Activated T-helper 1 cell treated with anti-CD3 and anti-CD28 coated beads, Interleukin-2, amount 50 U/mL, for 16 hours (primary cell): ENCODE measurements at places on chromosomes 3 and 15.

GRCh38 chr3:126524429-126524988 lies 554 bp downstream of the CHST13 start:
- DNase-seq, result no peak

DNA sequence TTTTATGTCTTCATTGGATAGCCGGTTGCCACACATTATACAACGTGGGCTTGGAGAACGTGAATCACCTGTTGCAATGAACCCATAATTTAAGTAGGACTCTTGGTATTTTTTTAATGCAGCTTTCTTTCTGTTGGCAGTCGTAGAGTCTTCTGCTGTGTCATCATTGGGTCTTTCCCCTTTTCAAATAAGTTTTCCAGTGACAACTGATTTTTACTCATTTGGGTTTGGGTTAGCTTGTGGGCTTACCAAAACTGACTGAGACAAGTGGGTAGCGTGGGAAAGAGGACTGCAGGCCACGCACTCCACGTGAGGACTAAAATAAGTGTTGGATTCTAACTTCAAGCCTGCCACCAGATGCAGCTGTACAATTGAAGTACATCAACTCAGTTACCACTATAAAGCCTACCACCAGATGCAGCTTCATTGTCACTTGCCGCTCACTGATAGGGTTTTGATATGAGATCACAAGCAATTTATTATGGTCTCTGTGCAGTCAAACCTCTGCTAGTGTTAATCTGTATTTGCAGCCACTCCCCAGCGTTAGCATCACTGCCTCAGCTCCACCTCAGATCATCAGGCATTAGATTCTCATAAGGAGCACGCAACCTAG lies 6.4 kb upstream of the CAPN7 start:
- DNase-seq, result no peak

DNA sequence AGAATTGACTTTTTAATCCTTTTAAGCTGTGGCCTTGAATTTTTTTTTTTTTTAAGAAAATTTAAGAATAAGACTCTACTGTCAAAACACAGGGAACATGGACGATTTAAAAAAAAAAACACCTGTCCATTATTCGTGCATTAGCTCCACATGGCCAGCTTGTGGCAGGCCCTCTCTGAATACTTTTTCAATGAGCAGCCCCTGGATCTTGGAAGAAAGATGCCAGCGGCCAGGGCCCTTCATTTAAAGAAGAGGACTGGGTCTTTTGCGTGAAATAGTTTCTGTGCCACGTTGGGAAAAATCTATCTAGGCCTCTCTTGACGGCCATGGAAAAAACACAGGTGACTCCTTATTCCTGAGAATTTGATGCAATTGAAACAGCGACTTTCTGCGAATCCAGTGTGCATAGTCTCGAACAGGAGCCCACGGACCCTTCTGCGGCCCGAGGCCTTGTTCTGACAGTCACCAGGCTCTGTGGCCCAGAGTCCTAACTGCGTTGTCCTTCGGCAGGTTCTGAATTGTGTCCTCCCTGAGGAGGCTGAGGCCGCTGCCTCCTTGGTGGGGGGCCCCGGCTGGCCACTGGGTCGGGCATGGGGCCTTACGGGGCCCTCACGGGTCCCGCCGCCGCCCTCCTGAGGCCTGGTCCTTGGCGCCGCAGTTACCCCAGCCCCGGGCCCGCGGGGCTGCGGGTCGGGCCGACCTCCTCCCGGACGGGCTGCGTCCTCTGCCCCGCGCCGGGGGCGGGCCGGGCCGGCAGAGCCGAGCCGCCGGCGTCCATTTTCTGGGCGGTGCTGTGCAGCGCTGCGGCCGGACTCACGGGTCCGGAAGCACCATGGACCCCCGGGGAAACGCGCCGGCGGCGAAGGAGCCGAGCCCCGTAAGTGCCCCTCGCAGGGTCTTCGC lies 33.5 kb downstream of the ZBTB38 start:
- peak; percentile 23 for DNase-seq

DNA sequence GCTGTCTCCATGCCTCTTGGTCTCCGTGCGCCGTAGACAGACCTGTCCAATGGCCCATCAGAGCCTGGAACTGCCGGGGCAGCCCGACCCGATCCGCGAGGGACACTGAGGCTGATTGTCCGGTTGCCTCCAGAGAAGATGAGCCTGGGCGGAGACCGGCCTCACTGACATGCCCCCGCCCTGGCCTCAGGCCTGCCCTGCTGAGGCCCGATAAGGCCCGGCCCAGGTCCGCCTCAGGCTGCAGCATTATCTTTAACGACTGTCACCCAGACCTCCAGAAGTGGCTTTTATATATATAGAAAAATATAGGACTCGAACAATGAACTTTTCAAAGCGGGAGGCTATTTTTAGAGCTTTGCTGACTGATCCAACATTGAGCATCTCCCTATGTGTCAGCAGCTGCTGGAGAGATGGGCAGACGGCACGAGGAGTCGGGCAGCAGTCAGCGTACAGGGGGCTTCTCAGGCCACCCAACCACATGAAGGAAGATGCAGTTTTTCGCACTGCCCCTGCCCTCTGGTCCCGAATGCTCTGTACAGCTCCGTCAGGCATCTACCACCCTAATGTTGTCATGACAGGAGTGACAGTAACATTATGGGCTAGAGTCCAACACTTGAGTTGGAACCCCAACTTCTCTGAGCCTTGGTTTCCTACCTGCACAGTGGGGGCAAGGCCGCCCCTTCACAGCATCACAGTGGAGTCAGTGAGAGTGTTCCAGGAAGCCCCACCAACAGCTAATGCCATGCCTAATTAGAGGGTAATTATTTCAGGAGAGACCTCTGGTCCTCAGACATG lies 112.0 kb upstream of the RPL32 start:
- DNase-seq, result no peak

- no peak for DNase-seq
Observed at GRCh38 chr3:176590722-176591121, 606.6 kb downstream of the TBL1XR1 start.

DNA sequence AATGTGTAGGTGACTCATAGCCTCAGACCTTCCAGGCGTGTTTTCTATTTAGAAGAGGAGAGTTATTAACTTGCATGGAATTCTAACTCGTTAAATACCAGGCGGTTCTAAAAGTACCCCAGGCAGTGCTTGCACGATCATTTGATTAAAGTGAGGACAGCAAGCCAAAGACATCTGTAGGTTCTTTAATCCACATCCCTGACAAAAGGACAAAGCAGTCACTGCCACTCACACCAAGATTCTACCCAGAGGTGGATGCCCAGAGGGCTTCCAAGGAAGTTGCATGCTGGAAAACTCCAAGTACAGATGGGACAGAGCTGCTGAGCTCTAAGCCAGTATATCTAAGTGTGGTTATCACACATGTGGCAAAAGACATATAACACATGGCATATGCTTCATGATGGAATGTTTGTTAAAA lies 372.1 kb downstream of the ROBO2 start:
- DNase-seq, result no peak

- DNase-seq, result no peak
Observed at GRCh38 chr3:44105571-44105970, 136.1 kb upstream of the TOPAZ1 start.

GRCh38 chr3:8499181-8499611 lies 2.4 kb upstream of the LMCD1 start:
- no peak for DNase-seq

GRCh38 chr15:40369474-40369869 lies 11.5 kb downstream of the DISP2 start:
- no peak for DNase-seq

GRCh38 chr3:100131241-100131640 lies 16.9 kb upstream of the FILIP1L start:
- no peak for DNase-seq

DNA sequence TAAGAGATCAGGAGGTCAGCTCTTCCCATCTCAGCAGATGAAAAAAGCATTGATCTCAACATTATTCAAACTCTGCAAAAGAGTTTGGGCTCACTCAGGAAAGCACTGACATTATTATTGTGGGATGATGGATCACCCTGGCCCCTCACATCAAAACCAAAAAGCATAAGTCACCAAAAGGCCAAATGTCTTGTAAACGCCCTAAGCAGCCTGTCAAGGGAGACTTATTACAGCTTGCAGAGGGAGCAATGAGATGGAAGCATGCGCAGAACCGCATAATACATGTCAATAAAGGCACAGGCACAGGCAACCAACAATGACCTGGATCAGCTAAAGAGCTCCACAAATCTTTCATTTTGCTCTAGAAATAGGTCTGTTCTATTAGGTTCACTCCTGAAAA lies 4.6 kb downstream of the FSIP1 start:
- DNase-seq, result no peak

- no peak for DNase-seq
Observed at GRCh38 chr3:142028243-142028777, 121.0 kb downstream of the TFDP2 start.

DNA sequence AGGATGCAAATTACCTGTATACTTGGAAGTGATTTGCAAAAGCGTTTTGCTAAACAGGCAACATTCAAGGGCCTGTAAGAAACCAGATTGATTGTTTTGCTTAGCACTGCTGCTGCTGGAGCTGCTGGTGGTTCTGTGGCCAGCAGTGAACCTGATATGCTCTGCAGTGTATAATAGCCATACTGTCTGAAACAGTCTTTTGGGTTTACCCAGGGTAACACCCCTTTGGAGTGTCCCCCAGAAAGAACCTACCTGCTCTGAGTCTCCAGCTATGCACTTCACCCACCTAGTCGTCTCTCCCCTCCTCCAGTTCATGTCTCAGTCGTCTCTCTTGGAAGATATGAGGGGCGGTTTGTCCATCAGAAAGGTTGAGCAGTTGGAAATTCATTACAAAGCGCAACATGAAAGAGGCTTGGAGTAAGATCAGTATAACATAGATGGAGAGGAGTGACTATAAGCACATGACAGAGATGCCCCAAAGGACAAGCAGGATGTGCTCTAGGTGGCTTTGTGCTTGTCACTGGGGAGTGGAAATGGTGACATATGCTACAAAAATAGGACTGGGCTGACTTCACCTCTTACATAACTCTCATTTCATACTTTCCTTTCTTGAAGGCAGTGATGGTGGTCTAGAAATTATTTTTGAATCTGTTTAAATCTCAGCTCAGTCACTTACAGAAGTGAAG lies 3.8 kb downstream of the MKRN2 start:
- DNase-seq, result no peak

- no peak for DNase-seq
Observed at GRCh38 chr3:114872588-114872987, 274.5 kb downstream of the ZBTB20 start.

DNA sequence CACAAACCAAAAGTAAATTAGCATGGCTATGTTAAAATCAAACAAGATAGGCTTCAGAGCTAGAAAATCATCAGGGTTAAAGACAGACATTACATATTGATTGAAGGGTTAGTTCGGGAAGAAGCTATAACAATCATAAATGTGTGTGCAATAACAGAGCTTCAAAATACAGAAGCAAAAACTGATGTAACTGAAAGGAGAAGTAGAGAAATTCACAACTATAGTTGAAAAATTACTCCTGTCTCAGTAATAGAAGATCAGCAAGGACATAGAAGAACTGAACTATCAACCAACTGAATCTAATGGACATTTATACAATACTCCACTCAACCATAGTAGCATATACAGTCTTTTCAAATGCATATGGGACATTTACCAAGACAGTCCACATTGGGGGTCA lies 59.4 kb downstream of the MCTP2 start:
- DNase-seq, result no peak

DNA sequence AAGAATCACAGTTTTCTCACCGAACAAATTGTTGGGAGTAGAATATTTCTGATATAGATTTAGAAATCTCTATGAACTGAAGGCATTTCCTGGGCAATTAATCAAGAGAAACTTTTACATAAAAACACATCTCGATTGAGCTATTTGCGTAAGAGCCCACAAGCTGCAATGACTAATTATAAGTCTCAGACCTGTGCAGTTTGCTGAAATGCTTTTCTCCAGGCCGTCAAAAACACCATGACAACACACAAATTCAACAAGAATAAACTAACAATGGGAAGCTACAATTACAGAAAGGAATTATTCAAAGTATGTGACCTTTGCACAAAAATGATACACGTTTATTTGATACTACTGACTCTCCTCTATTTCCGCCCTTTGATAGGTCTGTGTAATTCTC lies 481.2 kb upstream of the WNT5A start:
- no peak for DNase-seq

GRCh38 chr15:85618956-85619491 lies 175.7 kb downstream of the KLHL25 start:
- DNase-seq, result peak; percentile 48

DNA sequence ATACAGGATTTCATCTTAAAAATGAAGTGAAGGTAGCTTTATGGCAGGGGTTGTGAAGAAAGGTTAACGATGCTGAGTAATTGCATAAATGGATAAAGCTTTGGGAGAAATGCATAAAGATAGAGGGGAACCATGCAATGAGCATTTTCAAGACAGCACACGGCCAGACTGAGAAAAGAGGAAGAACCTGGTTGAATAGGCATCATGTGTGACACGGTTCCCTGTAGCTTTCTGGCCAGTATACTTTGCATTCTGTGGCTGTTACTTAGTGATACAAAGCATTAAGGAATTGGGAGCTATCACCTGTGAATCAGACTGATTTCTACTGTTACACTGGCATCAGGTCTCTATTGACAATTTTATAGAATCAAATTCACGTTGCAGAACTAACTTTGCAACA lies 33.3 kb downstream of the NR2C2 start:
- DNase-seq, result no peak

GRCh38 chr15:93294896-93295295 lies 205.9 kb upstream of the RGMA start:
- DNase-seq, result no peak

- no peak for DNase-seq
Observed at GRCh38 chr3:164387236-164387635, 691.1 kb downstream of the SI start.
